Endothelial cell (in vitro differentiated cells): ENCODE measurements at places on chromosomes 11 and 22.
A peak's percentile ranks its signal among the peaks of the same experiment; 100 is the strongest.

GRCh38 chr11:796565-797295, 1.4 kb downstream of the SLC25A22 start:
- no peak for DNase-seq

DNA sequence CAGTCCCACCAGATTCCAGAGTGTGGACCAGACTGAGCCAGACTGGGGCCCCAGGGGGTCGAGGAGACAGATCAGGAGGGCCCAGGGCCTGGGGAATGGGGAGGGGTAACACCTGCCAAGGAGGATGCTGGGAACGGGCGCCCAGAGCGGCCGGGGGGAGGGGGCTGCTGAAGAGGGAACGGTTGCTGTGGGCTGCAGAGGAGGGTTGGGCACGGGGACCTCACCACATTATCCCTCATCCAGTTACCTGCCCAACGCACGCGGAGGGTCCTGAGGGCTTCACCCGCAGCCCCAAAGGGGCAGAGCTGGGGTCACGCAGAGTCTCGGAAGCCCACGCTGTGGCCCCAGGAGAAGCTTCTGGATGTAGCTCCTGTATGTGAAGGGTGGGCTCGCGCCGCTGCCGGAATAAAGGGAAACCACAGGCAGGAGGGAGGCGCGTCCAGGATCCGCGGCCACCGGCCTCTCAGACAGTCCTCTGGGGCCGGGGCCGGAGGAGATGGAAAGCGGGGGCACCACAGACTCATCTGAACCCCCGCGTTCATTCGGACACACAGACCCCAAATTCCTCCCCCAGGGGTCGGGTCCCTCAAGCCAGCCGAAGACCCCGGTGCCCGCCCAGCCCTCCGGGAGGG, 866 bp upstream of the SELENOO start:
- DNase-seq = no peak

DNA sequence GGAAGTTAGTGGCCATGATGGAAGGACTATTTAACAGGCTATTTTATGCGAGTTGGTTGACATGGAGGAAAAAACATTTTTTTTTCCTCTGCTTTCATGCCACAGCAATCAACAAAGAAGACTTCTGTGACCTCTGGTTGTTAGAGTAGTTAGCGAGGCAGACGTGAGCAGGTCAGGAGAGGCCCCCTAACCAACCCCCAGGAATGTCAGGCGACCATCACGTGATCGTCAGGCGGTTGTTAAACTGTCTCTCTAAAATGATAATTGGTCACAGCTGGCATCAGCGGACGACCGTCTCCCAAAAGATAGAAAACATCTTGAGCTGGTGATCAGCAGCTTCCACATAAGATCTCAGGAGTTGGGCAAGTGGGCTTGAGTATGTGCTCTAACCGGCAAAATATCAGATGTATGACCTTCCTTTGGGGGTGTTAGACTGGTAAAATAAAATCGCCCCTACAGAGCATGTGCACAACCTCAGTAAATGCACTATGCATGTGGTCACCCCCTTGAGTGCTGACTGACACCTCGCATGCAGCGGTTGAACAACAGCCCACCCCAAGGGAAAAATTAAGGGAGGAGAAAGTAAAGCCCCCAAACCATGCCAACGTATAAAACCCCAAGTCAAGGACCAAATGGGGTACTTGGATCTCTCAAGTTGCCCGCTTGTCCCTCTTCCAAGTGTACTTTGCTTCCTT, 20.9 kb upstream of the NARS2 start:
- no peak for DNase-seq

DNA sequence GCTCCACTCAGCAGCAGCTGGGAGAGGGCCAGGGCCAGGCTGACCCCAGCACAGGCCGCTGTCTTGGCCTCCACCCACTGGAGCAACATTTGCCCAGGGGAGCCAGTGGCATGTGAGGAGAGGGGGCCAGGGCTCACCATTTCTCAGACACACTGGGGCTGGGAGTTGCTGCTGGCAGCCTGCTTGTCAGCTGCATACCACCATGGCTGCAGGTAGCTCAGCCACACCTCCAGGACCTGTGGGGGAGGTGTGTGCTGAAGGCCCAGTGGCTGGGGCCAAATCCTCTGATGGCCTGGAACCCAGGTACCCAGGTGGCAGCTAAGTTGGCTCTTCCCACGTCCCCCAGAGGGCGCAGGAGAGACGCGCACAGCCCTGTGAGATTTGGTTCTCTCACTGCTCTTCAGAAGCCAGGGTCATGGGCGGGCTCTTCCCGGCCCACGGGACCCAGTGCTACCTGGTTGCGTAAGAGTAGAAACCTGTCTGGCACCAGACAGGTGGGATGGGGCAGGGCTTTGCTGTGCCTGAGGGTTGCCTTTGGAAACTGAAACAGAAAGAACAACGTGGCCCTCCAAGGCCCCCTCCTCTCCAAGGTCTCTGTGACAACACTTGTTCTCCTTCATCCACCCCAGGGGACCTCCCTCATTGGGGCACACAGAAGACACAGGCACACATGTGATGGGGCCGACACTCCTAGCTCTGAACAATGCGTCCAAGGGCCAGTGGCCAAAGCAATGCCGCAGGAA, 98.8 kb downstream of the MED15 start:
- peak; percentile 74 for DNase-seq

GRCh38 chr11:118618991-118619375, 11.6 kb downstream of the PHLDB1 start:
- DNase-seq = no peak

DNA sequence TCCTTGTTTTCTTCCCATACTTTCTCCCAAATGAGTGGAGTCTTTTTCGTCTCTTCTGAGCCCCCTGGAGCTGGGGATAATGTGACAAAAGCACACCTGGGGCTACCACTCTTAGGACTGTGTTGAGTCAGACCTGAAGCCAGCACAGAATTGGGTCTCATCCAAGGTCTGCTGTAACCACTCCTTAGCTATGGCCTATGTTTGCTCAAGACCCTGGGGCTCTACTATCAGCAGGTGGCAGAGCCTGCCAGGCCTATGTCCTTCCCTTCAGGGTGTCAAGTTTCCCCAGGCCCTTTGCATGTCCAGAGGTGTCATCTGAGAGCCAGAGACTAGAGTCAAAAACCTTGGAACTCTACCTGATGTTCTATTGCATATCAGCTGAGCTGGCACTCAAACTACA, 335.7 kb downstream of the DDX10 start:
- no peak for DNase-seq

DNA sequence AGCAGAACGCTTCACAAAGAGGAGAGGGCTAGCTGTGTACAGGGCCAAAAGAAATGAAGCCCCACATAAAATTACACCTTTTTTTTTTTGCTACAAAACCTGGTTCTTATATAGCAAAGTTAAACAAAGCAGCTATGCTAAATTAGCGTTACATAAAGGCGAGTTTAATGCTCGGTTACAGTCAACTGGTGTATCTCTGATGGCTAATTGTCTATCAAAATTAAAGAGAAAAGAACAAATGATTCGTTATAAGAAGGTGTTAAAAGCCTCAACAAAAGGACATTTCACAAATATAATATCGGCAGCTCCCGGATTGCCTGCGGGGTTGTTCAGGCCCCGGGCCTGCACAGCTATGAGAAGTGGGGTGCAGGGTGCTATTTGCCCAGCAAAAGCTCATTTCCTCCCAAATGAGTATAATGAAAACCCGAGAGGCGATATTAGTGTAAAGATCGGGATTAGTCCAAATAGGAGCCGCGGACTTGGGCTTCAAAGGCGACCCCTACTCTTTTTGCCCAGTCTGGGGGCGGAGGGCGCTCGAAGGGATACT, 13.3 kb upstream of the PAX6 start:
- DNase-seq = no peak
